ENCODE measurements at places on chromosomes 4 and X.
A peak's percentile ranks its signal among the peaks of the same experiment; 100 is the strongest.

GRCh38 chr4:174314770-174315169 is 31.1 kb downstream of the CEP44 start:
- no peak for DNase-seq

DNA sequence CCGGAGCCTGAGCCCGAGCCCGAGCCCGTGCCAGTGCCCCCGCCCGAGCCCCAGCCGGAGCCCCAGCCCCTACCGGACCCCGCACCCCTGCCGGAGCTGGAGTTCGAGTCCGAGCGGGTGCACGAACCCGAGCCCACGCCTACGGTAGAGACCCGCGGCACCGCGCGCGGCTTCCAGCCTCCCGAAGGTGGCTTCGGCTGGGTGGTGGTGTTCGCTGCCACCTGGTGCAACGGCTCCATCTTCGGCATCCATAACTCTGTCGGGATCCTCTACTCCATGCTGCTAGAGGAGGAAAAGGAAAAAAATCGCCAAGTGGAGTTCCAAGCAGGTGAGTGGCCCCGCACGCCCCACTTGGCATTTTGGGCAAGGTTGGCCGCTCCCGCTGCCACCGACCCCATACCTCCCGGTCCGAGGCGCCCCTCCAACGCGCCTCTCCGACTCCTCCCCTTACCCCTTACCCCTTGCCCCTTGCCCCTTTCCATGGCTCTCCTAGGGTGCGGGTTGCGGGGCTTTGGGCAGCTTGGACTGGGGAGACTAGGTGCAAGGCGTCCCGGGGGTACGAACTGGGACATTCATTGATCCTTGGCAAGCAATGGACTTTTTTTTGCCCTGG is 553 bp downstream of the SLC16A2 start:
- no peak for DNase-seq

- DNase-seq, result no peak
These were observed 88.4 kb downstream of the EVC start for GRCh38 chr4:5799406-5799805.

DNA sequence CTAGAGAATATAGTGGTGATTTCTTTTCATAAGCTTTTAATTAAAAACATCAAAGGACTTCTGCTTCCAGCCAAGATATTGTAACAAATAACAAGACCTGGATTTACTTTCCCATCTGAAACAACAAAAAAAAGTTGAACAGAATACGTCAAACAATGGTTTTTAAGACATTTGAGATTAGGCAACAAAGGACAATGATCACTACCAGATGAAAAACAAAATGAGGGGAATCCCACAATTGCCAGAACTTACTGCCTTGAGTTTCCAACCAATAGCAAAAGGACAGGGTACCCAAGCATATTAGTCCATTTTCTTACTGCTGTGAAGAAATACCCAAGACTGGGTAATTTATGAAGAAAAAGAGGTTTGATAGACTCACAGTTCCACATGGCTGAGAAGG is 341.4 kb upstream of the INTU start:
- no peak for DNase-seq

GRCh38 chr4:24644983-24645764 is 60.8 kb upstream of the DHX15 start:
- no peak for DNase-seq

GRCh38 chrX:133654811-133655210 is 239.5 kb upstream of the GPC4 start:
- no peak for DNase-seq

DNA sequence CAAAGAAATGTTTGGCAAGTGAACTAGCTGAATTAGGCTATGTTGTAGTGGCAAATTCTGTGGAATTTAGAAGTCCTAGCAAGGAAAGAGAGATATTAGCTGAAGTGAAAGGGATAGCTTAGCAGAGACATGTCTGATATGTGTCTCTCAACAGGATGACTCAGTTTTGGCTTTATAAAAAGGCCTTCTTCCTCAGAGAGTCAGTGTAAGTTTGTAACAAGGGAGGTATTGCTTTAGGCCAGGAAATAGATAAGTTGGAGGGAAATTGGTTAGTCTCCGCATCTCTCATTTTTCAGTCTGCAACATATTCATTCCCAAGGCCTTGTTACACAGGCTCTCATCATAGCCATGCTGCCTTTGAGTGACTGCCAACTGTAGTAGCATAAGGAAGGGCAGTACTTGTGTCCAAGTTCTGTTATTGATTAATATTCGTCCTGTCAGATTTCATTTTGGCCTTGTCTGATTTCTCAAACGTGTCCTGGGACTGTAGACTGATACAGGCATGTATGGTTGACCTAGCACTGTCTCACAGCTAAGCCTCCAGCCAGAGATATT is 4.0 kb downstream of the TMEM164 start:
- DNase-seq, result peak; percentile 7

DNA sequence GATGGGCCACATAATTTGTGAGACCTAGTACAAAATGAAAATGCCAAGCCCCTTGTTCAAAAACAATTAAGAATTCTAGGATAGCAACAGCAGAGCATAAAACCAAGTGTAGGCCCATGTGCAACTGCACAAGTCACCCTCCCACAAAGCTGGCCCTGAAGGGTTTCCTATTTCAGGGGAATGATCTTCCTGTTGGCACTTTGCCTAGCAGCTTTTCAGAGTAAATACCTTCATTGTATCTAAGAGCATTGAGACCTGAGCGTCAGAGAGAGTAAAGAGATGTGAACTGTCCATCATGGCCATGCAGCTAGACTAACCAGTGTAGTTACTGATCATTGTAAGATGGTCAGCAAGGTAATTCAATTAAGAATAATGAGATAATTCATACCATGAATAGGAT is 113.6 kb downstream of the CNKSR2 start:
- DNase-seq, result no peak

DNA sequence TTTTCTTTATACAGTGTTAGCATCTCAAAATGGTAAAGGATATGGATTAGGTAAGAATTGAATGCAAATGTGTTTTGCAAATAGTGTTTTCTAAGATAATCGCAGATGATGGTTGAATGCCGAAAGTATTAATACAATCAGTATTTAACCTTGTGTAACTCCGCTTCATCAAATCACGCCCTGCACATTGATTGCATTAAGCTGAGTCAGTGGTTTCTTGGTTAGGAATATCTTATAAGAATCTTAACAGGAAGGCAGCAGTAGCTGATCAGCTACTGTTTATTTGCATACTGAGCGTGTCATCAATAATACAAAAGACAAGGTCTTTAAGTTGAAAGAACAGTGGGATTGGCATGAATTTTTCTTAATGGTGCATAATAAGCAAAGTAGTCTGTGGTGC is 545.4 kb downstream of the RPA4 start:
- DNase-seq, result no peak

GRCh38 chr4:175646802-175647201 is 165.3 kb downstream of the GPM6A start:
- DNase-seq, result no peak

DNA sequence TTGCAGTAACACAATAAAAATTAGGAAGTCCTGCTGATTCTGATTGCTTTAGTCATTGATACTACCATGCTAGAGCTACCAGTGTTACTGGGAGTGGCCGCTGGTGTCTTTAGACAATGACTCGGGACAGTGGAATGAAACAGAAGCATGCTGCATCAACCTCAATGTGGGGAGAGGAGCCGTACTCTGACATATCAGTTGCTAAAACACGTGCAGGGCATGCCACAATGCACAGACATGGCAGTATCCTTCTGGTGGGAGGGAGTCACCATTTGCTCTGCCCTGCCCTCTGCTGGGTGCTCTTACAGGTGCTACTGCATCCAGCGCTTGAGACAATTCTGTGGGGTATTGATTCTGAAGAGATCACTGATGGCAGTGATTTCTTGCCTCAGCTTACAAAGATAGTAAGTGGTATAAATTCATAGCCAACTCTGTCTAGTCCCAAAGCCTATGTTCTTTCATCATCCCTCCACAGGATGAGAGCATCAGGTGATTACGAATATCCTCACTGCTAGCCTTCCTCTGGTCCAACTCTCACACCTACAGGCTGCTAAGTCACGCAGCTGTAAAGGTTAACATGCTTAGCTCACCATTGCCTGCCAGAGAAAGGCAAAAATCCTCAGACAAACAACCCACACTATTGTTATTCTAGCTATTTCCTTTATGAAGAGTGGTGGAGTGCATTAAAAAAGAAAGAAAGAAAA is 43.7 kb downstream of the NSG1 start:
- no peak for DNase-seq

DNA sequence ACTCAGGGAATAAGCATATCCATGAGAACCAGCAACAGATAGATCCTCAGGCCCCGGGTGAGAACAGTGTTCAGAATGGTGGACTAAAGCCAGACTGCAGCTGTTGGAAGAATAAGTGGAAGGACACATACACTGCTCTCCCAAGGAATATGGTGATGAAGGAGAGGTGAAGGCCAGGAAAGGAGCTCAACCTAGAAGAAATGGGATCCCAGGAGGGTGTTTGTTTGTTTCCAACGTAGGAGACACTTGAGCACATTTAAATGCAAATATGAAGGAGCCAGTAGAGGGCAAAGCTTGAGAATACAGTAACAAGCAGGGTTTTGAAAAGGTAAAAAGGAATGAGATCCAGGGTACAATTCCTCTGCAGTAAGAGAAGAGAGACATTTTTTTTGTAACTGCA is 42.4 kb upstream of the ATOH1 start:
- DNase-seq, result no peak

GRCh38 chrX:55709735-55710134 is 7.8 kb upstream of the RRAGB start:
- DNase-seq, result no peak

GRCh38 chr4:72896515-72896914 is 173.0 kb downstream of the COX18 start:
- DNase-seq, result no peak

DNA sequence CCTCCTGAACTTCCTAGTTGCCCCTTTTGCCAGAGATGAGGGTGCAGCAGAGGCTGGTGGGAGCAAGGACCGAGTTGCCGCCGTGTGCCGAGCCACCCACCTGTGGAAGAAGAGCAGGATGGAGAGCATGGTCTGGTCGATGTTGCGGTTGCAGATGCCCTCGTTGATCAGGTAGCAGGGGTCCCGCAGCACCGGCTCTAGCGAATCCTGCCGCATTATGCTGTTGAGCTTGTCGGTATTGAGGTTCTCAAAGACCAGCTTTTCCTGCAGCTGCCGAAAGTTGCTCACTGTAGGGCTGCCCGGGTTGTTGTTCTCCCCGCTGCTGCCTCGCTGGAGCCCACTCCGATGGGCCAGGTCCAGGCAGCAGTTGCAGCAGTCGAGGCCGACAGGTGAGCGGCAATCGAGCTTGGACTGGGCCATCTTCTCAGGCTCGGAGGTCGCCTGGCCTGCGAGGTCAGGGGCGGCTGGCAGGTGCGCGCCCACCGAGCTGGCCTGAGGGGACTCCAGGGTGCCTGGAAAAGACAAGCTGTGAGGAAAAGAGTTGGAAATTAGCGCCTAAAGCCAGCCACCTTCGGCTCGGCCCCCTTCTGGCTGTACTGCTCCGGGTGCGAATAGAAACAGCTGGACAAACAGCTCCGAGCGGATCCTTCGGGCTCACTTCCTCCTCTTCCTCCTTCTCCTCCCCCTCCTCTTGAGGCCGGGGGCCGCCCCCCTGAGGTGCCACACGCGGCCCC is 420 bp downstream of the TSC22D3 start:
- no peak for DNase-seq

- DNase-seq, result no peak
These were observed 395.7 kb downstream of the DTHD1 start for GRCh38 chr4:36677112-36677511.

DNA sequence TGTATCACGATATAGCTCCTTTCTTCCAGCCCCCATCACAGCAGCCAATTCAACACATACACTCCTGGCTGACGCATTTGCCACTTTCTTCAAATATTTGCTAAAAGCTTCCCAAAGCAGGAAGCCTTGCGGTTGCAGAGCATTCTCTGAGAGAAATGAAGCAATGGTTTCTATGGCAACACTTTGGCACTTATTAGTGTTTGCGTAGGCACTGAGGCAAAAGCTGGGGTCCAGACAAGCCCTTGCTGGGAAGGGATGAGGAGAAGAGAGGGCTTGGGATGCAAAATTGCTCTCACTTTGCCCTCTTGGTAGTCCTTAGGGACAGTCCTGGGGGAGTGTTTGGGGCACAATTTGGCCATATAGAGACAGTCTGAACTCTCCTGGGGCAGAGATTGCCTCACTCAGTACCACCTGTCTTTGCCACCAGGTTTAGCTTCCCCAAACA is 55.0 kb upstream of the PAK3 start:
- DNase-seq, result no peak

DNA sequence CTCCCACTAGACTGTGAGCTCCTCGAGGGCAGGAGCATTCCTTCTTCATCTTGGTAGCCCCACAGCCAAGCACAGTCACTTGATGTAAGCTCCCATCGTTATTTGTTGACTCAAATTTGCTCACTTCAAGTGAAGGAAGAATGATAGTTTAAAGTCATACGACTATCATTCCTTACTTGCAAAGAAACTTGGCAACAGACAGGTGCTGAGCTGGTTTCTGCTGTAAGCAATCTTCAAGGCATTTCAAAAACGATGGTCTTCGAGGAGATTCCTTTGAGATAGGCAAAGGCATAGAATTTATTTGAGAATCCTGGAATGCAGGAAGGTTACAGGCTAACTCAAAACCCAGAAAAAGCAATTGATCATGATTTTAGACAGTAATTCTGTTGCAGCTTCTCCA is 64.8 kb downstream of the QDPR start:
- no peak for DNase-seq

DNA sequence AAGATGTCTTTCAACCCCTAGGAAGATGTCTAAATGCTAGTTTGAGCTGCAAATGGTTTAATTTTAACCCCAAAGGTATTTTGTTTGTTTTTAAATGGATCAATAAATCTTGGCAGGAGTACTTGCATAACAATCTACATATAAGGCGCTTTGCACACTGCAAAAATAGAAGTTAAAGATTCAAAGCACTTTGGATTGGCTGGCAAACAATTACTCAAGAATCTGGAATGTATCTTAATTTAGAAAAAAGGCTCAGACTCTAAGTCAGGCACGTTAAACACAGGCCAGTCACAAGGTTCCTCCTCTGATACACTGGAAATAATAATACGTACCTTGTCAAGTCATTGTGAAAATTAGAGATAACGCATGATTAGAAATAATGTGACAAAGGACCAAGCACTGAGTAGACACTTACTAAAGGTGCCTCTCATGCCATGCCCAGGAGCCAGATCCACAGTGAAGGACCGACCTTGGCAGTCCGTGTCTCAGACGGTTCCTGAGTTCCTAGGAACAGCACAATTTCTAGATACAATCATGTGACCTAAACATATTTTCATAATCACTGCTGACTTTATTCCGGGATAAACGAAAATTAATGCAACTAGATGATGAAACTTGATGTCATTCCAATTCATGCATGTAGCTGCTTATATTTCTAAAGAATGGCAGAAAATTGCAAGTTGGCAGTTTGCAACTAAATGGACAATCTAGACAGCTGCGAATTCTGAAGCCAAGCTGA is 49.6 kb downstream of the PROM1 start:
- DNase-seq, result no peak

GRCh38 chrX:68180579-68180978 is 252.7 kb downstream of the OPHN1 start:
- no peak for DNase-seq

GRCh38 chr4:156705311-156705710 is 266.3 kb downstream of the PDGFC start:
- DNase-seq, result no peak

GRCh38 chr4:76997532-76997931 is 48.0 kb downstream of the SEPTIN11 start:
- no peak for DNase-seq

Measured in CD4-positive, CD25-positive, alpha-beta regulatory T cell (primary cell).